ENCODE measurements at places on chromosomes 6 and 20.

DNA sequence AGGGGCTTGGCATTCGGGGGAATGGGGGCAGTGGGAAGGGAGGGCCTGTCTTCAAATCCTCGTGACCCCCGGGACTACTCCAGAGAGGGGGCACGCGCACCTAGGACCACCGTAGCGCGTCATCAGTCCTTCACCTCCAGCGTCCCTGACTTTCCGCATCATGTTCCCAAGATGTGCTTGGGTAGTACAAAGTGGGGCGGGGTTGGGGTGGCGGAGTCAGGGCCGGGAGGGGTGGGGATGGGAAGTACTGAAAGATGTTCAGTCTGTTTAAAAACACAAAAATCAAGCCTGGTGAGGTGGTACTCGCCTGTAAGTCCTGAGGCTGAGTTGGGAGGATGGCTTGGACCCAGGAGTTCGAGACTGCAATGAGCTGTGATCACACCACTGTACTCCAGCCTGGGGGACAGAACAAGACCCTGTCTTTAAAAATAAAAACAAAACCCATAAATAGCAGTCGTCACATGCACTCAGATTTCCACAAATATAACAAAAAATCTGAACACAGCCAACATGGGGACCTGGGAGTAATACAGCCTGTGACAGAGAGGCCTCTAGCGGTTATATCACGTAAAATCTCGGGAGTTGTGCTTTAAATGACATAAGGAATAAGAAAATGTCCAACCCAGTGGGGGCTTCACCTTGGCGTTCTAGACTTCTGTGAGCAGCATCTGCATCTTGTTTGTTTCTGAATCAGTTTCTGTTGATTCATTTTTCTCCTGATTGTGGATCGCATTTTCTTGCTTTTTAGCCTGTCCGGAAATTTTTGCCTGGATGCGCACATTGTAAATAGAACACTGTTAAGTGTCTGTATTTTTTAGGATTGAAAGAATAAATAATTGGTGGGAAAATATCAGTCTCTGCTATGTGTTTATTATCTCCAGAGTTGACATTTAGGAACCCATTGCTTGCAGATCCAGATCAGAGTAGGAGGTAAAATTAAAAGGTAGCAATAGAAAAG, 698 bp upstream of the LRP11 start:
- no peak for DNase-seq

GRCh38 chr6:56959094-56959493, 4.2 kb downstream of the BEND6 start:
- no peak for DNase-seq

GRCh38 chr6:34487536-34487935, 21.7 kb downstream of the PACSIN1 start:
- DNase-seq = no peak

DNA sequence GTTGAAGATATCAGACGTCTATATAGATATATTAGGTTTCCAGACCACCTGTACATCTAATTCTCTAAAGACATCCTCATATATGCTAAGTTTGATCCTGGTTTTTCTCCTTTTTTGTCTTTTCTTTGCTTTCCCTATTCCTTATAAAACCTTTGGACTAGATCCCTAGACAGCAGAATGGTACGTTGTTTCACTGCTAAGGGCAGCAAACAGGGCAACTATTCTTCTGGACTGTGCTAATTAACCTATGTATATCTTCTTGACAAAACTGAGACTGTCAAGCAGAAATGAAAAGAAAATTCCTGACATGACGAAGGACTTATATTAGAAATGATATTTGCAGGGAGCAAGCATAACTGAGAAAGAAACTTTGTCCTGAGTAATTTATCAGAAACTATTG, 19.1 kb downstream of the ME1 start:
- no peak for DNase-seq

DNA sequence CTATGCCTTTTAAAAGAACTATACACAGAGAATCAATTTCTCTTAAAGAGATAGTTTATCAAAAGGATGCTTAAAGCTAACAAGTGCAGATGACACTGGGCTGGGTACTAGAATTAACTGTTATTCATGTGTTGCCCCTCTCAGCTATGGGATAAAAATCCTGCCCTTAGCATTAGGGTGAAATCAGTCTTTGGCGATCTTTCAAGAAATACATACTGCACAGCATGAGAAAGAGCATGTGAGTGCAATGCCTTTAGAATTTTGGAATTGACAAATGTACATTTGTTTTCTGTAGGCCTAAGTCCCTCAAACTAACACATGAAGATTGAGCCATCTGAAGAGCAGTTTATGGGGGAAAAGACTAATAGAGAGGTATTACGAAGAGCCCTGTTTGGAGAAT, 115.4 kb downstream of the ZFP64 start:
- no peak for DNase-seq
